ENCODE measurements at places on chromosomes 16 and 17.

- no peak for DNase-seq
These were observed 164.3 kb downstream of the RBFOX3 start for GRCh38 chr17:79446399-79447009.

GRCh38 chr17:82321947-82322466, 4.6 kb upstream of the CD7 start:
- no peak for DNase-seq

- DNase-seq = no peak
These were observed 26.7 kb downstream of the SDK2 start for GRCh38 chr17:73617501-73617900.

DNA sequence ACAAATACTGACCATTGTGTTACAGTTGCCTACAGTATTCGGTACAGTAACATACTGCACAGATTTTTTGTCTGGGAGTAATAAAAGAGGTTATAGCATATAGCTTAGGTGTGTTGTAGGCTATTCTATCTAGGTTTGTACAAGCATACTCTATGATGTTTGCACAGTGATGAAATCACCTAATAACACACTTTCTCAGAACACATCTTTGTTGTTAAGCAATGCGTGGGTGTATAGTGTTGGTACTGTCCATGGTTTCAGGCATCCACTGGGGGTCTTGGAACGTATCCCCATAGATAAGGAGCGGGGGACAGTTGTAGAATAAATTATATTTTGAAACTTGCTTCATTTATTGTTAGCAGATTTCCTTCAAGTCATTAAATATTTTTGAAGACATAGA, 293.3 kb upstream of the TBX2 start:
- no peak for DNase-seq

DNA sequence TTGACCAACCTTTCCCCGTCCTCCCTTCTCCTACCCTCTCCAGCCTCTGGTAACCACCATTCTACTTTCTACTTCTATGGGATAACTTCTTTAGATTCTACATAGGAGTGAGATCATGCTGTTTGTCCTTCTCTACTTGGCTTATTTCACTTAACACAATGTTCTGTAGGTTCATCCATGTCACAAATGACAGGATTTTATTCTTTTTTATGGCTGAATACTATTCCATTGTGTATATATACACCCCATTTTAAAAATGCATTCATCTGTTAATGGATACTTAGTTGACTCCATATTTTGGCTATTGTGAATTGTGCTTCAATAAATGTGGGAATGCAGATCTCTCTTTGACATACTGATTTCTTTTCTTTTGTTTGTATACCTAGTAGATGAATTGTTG, 115.0 kb downstream of the RAB11FIP4 start:
- no peak for DNase-seq

All from GM04503 (cell line).